Activated B cell treated with CpG ODN at 0.5 μM for 24 hours (primary cell): ENCODE measurements at places on chromosomes 3 and 15. TPM values are rescaled to one million over a fixed set of nuclear protein-coding genes. Genes with fewer than 3 reads are reported as not detected.

DNA sequence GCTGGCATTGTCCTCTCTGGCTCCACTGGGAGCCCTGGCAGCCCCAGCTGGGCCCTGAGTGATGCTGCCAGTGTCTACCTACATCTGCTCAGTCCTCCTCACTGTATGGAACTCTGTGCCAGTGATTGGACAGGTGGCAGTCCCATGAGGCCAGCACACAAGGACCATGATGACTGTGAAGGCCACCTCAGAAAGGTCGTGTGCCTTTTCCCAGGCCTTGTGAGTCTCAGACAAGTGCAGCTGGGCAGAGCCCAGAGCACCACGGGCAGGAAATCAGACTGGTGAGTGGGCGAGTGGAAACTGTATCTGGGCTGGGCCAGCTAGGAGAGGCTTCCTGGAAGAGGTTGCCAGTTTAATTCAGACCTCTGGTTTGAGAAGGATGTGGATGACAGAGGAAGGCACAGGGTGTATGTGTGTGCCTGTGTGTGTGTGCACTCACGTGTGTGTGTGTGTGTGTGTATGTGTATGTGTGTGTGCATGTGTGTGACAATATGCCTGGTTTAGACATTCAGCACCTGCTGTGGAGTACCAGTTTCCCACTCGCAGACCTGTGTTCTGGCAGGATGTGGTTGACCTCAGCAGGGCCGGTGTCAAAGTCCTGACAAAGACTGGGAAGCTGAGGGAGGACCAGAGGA is 7.0 kb downstream of the MAPKAPK3 start:
- H3K4me1 ChIP-seq: peaks cover 48% of the 10 kb centered on the region
- peak overlapping the region; percentile 78 for H3K27ac ChIP-seq
- DNase-seq: no peak
- H3K4me3 ChIP-seq: no peak overlapping the region
- H3K36me3 ChIP-seq: peaks cover 7% of the 10 kb centered on the region

The MB21D2 gene
- 0.09 and 0.15 TPM in 2 replicates for total RNA-seq

DNA sequence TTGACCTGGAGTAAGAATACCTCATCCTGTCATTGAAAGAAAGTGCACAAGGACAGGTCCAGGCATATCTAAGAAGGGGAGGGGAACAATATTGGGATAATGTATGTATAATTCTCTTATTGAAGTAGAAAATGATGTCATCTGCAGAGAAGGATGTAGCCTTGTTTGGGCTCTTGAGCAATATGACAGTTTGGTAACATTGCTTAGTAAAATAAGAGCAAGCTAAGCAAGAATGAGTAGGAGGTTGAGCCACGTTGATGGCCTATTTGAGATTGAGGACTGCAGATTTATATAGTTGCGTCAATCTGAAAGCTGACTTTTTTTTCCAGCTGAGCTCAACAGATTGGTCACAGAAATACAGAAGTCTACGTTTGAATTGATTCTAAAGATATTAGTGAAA is 145.2 kb downstream of the FILIP1L start:
- no peaks in the 10 kb centered on the region for H3K27me3 ChIP-seq
- no peak for DNase-seq
- H3K27ac ChIP-seq: no peak overlapping the region
- peaks cover 6% of the 10 kb centered on the region for H3K36me3 ChIP-seq
- no peaks in the 10 kb centered on the region for H3K4me1 ChIP-seq

The CFAP92 gene
- total RNA-seq: not detected in 2 replicates

The GCNT3 gene
- not detected in 2 replicates for total RNA-seq

The ETV5 gene
- 0.49 and 0.89 TPM in 2 replicates for total RNA-seq

The FBXW12 gene
- not detected in 2 replicates for total RNA-seq
